Dermis blood vessel endothelial cell (primary cell): ENCODE measurements at places on chromosomes 7 and 10. TPM values are rescaled to one million over a fixed set of nuclear protein-coding genes. Genes with fewer than 3 reads are reported as not detected.

DNA sequence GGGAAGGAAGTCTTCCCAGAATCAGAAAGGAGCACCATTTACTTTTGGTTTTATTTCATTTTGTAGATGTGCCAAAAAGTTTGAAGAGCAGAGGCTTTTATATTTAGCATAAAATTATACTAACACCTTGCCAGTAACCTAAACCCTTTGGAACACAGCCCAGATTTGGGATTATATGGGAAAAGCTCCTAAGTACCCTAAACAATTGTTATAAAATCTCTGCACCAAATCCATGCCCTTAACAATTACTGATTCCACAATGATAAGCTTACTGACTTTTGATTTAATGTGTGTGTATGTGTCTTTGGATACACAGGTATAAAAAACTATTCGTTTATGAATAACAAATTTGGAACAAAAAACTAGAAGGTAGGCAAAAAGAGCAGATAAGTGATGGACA lies 39.0 kb upstream of the TMEM229A start:
- DNase-seq, result no peak

DNA sequence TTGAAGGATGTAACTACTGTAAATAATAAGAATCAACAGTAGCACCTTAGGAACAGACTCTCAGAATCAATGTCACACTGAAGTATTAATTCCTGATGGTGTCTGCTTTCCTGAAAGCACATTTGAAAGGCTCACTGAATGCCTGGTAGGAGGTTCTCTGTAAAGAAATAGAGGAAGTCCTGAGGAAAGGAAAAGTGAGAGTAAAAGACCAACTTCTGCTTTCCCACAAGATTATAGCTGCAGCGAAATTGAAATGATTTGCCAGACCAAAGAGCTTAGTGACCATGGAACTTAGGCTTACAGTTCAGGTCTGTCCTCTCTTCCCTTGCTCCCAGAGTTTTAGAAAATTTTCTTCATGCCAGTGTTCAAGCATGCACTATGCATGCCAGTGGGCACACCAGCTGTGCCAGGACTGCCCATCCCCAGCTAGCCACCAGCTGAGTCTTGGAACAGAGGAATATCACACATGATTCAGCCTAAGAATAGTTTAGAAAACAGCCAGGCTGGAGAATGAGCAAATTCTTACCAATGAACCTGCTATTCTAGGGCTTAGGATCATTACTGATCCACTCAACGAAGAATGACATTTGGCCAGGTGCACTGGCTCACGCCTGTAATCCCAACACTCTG lies 123.2 kb downstream of the HERPUD2 start:
- no peak for DNase-seq

GRCh38 chr10:24494236-24494635 lies 229.5 kb downstream of the ARHGAP21 start:
- DNase-seq, result no peak

DNA sequence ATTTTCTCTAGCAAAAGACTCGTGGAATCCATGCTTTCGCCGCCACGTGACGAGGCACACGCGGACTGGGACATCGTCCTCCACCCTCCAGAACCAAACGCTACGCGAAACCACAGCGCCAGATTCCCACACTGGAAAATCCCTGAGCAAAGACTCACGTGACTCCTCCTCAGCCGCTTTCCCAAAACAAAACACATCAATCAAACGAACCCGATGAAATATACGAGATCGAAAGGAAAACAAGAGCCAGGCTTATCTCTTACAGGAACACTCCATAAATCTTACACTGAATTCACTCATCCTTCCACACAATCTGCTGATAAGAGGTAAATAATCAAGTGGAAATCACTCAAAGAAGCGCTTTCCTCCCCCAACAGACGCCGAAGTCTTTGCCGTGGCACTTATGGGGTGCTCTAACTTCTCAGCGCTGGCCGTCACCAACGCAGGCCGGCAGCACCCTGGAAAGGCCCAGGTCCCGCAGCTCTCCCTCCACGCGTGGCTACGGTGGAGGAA lies 23.8 kb downstream of the DIP2C start:
- DNase-seq, result no peak

- no peak for DNase-seq
Observed at GRCh38 chr10:101046332-101047238, 15.2 kb upstream of the KAZALD1 start.

- no peak for DNase-seq
Observed at GRCh38 chr10:77768039-77768438, 130.4 kb upstream of the KCNMA1 start.

- DNase-seq, result no peak
Observed at GRCh38 chr10:103431902-103432301, 20.3 kb downstream of the CALHM2 start.

GRCh38 chr7:149868623-149869290 lies 5.0 kb upstream of the ATP6V0E2 start:
- no peak for DNase-seq

DNA sequence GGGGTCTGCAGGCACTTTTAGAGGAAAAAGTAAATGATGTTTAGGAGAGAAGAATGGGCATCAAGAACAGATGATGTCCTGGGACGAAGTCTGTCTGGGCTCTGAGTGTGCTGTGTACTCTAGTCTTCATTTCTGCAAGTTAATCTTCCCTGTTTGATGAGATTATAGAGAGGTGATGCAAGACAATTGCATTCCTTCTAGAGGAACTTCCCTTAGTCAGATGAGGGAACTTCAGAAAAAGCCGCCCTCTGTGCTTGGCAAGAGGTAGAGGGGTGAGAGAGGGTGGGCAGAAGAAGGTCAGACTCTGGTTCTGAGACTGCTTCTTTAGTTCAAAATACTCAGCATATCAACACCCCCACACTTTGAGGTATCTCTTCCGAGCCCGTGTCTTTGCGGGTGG lies 797.9 kb downstream of the LRMDA start:
- DNase-seq, result no peak

DNA sequence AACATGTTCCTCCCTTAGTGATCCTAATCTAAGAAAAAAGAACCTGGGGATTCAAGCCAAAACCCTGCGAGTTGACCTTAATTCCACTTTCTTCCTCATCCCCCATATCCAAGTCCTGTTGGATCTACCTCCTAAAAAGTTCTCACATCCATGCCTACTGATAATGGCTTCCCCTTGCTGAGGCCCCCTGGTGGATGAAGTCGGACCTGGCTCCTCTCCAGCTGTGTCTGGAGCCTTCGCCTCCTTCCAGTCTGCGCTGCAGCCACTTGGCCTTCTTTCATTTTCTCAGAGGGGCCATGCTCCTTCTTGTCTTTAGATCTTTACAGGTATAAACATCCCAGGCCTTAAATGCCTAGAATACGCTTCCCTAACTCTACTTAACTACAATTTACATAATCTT lies 8.1 kb downstream of the PDE1C start:
- DNase-seq, result peak; percentile 63

DNA sequence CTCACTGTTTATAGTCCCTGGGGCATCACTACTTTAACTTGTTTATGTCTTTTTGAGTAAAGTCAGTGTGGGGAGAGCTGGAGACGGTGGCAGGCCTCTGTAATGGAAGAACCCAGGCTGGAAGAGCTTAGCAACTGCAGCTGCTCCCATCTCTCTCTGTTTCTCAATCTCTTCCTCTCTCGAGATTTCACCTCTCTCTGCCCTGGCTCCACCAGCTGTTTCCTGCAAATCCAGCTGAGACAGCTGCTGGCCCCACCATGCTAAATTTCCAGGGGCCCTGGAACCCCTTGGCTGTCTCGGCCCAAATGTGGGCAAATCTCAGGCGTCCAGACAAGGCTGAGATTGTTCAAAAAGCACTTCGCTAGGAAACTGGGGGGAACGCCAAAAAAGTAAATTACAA lies 25.8 kb upstream of the SLF2 start:
- peak; percentile 43 for DNase-seq

DNA sequence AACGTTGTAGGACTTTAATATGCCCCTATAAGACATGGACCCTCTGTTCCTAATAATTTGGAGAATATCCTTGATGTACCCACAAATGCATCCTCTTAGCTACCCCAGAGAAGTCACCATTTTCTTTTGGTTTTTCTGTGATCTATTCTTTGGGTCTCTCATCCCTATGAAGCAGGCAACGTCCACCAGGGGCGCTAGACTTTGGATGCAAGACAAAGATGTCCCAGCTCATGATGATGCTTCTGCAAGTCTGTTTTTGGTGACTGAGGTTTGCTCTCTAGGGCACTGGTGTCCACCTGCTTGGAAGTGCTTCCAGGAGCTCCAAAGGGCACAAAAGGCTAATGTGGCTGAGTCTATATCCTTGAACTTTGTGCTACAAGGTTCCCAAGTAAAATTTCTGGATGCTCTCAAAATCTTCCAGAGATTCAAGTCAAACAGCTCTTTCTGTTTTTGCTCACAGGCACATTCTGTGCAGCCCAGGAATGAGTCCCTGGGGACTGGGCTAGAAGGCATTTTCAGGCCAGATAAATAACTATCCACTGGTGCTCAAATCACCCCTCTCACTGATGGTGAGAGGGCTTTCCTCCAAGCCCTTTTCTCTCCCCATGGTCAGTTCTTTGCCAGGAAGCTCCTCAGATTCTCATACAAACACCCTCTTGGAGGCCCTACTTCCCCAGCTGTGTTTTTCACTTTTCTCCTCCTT lies 166.4 kb downstream of the C7orf25 start:
- DNase-seq, result peak; percentile 19

- peak; percentile 7 for DNase-seq
Observed at GRCh38 chr7:29281782-29282541, 87.4 kb downstream of the CHN2 start.

- no peak for DNase-seq
Observed at GRCh38 chr10:105056413-105056812, 415.3 kb downstream of the SORCS3 start.

DNA sequence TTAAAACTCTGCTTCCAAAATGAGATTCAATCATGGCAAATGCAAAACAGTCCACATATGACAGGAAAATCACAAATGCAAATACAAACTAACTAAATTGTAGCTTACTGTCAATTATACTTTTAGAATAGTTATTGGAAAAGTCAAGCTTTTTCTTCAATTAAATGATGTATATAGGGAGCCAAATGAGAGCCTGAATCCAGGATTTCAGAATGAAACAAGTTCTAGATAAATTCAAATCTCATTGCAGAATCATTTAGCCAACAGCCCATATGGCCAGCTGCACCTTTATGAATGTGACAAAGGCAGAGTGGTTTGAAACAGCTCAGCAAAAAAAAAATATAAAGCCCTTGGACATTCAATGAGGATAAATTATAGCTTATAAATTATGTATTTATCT lies 82.2 kb upstream of the SCIN start:
- no peak for DNase-seq

- no peak for DNase-seq
Observed at GRCh38 chr10:108439397-108439796, 1274.9 kb upstream of the SORCS1 start.

DNA sequence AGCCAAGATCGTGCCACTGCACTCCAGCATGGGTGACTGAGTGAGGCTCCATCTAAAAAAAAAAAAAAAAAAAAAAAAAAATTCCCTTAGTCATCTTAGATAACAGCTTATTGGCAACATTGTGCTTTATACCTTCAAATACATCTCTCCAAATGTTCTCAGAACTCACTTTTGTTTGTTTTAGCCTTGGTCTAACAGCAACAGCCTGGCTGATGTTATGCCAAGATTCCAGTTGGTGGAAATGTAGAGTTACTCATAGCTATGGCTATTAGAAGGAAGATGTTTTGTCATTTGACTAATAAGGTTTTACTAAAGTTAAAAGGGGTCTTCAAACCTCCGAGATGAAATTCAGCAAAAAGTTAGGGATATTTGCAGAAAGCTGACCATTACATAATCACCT lies 481.4 kb downstream of the NEBL start:
- DNase-seq, result no peak

DNA sequence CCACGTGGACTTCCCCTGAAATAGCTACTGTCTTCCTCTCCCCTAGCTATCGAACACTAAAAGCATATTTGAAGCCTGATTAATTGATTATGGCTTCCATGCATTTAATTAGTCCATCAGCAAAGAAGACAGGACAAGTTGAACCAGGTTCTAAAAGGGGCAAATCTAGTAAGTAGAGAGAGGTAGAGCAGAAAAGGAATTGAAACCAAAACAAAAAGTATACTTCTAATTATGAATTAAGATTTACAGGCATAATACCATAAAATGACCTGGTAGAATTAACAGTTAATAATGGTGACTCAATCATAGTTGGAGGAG lies 393 bp upstream of the DNAJC1 start:
- no peak for DNase-seq

DNA sequence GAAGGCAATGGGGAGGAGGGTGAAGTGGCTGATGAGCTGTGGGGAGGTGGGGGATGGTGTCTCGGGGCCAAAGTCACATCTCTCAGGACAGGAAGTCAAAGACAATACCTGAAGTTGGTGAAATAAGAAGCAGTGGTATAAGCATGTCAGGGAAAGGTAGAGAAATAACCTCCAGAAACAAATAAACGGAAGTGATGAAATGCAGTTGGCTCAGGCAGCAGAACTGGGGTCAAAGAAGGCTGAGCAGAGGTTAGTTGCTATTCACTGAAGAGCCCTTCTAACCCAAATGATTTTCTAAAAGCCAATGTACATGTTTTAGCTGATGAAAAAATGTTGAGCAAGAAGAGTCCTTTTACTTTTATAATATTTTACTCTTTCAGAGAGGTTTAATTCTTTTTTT lies 78.6 kb upstream of the ADRB1 start:
- DNase-seq, result peak; percentile 25

DNA sequence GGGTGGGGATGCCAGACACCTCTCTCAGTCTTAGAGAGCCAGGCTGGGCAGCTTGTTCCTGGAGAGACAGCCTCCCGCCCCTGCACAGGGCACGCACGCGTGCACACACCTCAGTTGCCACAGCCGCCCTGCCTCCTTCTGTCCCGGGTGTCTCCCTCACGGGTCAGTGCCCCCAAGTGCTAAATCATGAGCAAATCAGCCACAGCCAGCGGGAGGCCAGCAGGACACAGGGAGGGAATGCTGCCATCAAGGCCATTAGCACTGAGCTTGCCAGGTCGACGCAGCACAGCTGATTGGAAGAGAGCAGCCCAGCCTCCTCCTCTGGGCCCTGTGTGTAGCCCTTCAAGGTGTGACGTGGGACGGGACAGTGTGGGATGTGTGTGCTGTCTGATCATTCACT lies 130.4 kb downstream of the CDH23 start:
- no peak for DNase-seq

DNA sequence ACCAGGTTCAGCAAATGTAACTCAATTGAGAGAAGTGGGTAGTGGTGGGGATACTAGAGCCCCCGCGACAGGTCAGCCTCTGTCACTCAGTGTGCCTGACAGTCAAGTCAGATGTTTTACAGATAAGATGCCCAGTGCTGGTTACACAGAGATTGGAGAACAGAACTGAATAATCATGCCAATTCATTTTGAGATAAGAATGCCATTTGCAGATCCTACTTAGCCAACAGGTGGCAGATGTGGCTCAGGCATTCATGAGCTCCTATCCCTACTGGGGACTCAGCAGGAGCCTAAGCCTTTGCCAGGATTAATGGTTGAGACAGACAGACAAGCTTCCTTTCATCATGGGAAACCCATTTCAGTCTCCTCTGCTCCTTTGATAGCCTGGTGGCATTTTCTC lies 137.8 kb downstream of the MAPK8 start:
- peak; percentile 77 for DNase-seq

Gene ABCC2
- 0.79 and 1.5 TPM in 2 replicates for total RNA-seq

Gene SYNPO2L
- under 0.01 TPM in 1 of 2 replicates, not detected in the other for total RNA-seq

Gene UFSP1
- 2.2 and 2.9 TPM in 2 replicates for total RNA-seq

Gene COL13A1
- 5.3 and 6.6 TPM in 2 replicates for total RNA-seq

Gene TAS2R38
- not detected in 2 replicates for total RNA-seq

Gene MLLT10
- total RNA-seq, result 35.4 and 48.9 TPM in 2 replicates

Gene SPDYE11
- total RNA-seq, result not detected in 2 replicates

Gene ARHGEF5
- total RNA-seq, result 0.17 and 0.28 TPM in 2 replicates

Gene NPY
- total RNA-seq, result not detected in 2 replicates

Gene AGR2
- total RNA-seq, result 0.51 TPM in 1 of 2 replicates, not detected in the other

Gene ZC3HAV1
- 44.6 and 73.2 TPM in 2 replicates for total RNA-seq
